Non-pigmented ciliary epithelial cell (primary cell): ENCODE measurements at places on chromosomes 6 and 20.

- DNase-seq: no peak
Observed at GRCh38 chr6:149544646-149545257, 1.1 kb downstream of the PPIL4 start.

DNA sequence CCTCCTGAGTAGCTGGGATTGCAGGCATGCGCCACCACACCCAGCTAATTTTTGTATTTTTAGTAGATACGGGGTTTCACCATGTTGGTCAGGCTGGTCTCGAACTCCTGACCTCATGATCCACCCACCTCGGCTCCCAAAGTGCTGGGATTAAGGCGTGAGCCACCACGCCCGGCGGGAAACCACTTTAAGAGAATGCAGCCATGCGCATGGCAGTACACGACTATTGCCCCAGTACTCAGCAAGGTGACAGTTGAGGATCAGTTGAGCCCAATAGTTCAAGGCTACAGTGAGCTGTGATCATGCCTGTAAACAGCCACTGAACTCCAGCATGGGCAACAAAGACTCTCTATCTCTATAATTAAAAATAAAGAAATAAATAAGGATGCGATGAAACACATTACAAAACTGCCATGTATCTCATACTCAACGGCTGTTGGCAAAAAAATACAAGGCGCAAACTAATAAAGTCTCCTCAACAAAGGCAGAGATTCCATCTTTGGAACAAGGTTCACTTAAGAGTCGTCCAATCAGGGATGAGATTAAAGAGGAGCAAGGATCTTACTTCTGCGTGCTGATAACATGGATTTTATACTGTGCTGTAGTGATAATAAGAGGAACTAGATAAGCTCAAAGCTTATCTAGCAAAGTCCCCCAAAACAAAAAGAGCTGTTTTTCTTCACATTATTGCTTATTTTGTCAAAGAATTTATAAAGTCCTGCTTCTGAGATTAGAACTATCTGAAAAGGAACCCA lies 51.1 kb downstream of the STAU1 start:
- DNase-seq: no peak

DNA sequence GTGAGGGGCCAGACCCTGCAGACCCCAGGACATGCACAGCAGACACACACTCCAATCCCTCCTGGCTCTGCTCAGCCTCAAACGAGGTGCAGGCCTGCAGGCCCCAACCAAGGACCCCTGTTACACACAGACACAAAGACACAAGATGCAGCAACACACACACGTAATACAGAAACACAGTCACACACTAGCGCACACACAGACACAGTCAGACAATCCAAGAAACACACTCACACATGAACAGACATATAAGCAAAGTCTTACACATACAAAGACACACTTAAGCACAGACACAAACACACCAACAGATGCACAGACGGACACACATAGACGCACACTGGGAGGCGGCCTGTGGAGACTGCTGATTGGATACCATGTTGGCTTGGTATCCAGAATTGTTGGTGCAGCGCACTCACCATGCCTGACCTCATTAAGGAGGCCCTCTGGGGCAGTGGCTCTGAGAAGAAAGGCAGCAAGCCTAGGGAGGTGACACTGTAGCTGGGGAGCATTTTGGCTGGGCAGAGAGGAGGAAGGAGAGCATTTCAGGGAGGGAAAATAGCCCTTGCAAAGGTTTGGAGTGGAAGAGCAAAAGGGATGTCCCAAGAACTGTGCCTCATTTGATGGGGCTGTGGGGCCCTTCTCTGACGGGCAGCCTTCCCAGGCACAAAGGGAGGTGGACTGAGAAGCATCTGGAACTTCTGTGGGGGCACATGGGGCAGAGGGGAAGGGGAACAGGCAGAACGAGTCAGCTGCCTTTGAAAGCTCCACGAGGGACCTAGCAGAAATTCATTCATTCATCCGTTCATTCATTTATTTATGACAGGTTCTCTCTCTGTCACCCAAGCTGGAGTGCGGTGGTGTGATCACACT lies 1.4 kb upstream of the HSPA12B start:
- no peak for DNase-seq

DNA sequence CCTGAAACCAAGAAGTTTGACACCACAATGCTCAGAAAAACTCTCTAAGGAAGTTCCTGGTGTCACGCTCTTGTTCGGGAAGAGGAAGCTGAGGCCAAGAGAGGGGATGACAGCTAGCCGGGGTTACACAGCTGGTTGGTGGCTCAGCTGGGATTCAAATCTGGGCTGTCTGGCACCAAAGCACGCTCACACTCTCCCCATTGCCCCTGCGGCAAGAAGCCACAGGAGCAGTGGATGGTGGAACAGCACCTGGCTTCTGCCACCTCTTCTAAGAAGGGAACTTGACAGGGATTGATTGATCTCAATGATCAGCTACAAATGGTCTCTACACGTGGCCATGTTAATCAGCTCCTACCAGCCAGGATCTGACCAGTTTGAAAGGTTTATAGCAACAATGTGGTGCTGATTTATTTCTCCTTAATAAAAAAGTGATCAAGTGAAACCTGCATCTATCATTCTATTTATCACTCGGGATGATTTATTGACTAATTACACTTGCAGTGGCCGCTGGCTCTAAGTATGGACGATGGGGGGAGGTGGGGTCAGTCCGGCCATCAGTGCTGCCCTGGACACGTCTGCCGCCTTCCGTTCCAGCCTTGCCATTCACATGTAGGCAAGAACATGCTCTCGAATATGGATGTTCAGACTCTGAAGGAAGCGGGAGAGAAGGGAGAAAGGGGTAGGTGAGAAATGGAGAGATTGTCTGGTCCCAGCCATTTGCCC lies 71.9 kb upstream of the TOP1 start:
- no peak for DNase-seq

DNA sequence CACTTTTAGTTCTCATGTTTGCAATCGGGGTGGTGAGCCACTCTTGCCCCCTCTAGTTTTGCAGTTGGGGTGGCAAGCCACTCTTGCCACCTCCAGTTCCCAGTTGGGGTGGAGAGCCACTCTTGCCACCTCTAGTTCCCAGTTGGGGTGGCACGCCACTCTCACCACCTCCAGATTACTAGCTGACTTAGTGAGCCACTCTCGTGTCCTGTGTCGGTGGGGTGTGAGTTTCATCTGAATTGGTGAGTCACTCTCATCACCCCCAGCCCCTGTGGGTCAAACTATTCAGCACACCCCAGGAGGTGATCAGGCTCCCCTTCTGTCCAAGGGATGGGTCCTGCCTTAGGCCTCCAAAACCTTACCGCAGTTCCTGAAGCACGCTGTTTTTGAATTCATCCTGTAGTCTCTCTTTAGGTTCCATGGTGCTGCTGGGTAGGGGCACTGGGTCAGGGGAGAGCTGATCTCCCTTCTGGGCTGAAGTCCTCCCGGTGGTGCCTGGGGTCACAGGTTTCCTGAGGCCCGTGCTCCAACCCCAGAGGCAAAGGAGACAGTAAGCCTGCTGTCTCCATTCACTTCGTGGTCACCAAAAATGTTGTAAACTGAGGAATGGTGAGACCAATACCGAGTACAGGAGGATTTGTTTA lies 224.2 kb upstream of the SYNCRIP start:
- DNase-seq: no peak

DNA sequence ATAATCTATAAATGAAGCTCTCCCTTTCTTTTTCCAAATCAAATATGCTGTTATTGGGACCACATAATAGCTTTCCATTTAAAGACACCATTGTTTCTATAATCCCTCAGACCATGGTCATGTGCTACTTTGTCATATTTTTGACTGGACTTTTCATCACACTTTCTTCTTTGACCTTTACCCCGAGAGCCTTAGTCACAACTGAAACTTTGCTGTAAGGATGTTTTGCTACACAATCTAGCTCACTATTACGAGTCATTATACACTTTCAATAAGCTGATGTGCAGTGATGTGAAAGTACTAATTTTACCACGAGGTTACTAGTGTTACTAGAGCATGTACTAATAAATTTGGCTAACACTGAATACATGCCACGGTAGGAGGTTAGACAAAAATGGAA lies 367.2 kb upstream of the RUNX2 start:
- no peak for DNase-seq

DNA sequence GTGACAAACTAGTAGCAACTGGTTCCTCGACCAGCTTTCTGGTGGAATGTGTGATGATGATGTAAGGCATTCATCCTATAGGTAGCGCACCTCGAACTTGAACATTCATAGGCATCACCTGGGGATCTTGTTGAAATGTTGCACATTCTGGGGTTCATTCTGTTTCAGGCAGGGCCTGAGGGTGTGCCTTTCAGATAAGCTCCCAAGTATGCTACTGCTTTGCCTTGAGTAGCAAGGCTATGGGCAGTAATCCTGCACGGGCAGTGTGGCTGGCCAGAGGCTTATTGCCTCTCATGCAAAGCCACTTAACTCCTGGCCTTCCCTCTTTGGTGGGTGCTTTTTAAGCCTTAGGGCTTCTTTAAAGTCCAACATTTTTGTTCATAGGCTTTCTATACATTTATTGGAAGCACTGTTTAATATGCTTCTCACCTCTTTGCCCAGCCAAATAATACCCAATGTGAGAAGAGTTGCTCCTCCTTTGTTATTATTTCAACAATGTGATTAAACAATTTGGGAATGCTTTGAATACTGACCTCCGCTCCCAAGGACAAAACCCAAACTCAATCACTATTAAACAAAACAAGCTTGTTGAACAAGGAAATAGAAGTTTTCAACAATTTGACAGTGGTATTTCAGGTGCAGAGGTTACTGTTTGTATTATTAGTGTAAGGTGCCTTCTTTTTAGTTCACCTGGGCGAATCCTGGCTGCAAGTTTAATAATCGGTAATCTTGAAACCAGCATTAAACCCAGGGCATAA lies 57.5 kb downstream of the JARID2 start:
- no peak for DNase-seq

- DNase-seq: no peak
Observed at GRCh38 chr20:4552075-4552640, 169.6 kb upstream of the PRND start.

DNA sequence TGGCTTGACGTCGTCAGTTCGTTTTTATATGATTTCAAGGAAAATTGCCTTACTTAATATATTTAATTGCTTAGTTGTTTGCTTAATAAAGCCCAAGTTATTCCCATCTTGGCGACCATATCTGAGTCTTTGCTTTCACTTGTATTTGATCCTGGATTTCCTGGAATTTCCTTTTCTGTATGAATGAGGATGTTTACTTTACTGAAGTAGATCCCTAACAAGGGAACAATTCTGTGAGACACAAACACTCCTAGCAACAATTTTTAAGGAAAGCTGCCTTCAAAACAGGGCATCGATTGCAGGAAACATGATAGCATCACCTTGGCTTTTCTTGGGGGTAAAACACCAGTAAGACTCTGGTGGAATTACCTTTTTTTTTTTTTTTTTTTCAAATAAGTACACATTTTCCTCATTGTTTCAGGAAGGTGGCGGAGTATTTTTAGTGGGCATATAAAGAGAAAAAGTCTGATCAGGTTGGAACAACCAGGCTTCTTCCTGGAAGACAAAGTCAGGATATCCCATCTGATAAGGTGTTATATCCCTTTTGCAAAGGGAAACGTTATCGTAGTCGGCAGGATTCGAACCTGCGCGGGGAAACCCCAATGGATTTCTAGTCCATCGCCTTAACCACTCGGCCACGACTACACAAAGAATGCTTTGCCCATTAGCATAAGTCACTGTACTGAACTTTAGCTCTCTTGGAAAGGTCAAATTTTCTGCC lies 68.5 kb upstream of the ZNF184 start:
- DNase-seq: no peak

DNA sequence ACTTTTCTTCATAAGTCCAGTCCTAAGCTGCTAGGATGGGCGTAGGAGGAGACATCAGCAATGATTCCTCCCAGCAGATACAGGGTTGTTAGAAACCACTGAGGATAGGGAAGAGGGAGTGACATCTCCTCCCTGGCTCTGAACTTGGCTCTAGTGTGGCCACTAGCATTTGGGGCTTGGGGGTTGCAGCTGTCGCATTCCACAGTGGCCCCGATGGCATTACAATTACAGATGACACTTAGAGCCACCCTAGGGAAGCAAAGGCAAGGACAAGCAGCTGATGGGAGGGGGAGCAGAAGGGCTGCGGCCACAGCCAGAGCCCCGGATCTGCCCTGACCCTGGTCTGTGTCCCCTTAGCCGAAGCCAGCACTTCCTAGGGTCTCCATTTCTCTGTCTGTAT lies 9.5 kb upstream of the CDKN1A start:
- no peak for DNase-seq

GRCh38 chr6:40387127-40387870 lies 199.9 kb downstream of the LRFN2 start:
- DNase-seq: no peak

- no peak for DNase-seq
Observed at GRCh38 chr20:50496773-50497385, 13.3 kb upstream of the PTPN1 start.

DNA sequence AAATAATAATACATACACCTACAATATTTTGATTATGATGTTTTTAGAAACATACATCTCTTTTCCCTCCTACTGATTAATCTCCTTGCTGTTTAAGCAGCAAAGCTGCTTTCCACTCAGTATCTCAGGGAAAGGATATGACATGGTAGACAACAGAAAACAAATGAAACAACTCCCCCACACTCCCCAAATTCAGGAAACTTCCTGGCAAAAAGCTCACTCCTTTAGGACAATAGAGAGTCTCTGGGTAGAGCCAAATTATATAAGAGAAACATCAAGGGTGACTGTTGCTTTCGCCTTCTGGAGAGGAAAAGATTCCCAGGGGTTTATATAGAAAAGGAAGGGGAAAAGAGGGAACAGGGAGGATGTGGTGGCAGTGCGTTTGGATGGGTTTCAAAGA lies 48.7 kb upstream of the AHI1 start:
- DNase-seq: no peak

- DNase-seq: no peak
Observed at GRCh38 chr6:136897071-136897470, 25.0 kb upstream of the SLC35D3 start.
